CD4-positive, alpha-beta memory T cell (primary cell): ENCODE measurements at places on chromosomes 16 and 17. TPM values are rescaled to one million over a fixed set of nuclear protein-coding genes. Genes with fewer than 3 reads are reported as not detected.
A peak's percentile ranks its signal among the peaks of the same experiment; 100 is the strongest.

Gene SLC39A11
- 23.7 TPM for total RNA-seq

Gene ETV4
- not detected for total RNA-seq

Gene FNDC8
- total RNA-seq = not detected

Gene MNT
- total RNA-seq = 50.7 TPM

Gene JPT1
- total RNA-seq = 38.9 TPM

Gene KRTAP1-1
- not detected for total RNA-seq

Gene GAST
- not detected for total RNA-seq

DNA sequence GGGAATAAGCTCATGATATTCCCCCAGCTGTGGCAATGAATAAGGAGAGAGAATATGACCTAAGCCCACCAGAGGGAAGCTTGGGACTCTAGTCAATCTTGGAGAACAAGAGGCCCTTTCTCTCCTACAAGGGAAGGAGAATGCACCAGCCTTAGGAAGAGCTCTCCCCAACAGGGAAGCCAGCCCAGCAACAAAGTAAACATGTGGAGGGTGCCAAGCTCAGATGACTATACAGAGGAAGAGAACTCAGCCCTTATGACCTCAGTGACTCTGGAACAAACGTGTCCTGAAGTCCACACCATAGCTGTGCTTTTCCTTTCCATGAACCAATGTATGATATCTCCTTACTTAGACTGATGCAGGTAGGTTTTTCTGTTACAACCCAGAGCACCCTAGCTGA lies 219.7 kb downstream of the GSG1L start:
- no peak for DNase-seq
- H3K4me3 ChIP-seq = no peak overlapping the region
- no peaks in the 10 kb centered on the region for H3K27me3 ChIP-seq
- no peaks in the 10 kb centered on the region for H3K36me3 ChIP-seq
- no peak overlapping the region for H3K27ac ChIP-seq
- H3K4me1 ChIP-seq = no peaks in the 10 kb centered on the region

GRCh38 chr17:31449111-31449510 lies 57.6 kb downstream of the RAB11FIP4 start:
- H3K4me3 ChIP-seq = no peak overlapping the region
- H3K27ac ChIP-seq = no peak overlapping the region
- H3K4me1 ChIP-seq = no peaks in the 10 kb centered on the region
- H3K36me3 ChIP-seq = no peaks in the 10 kb centered on the region
- DNase-seq = no peak

DNA sequence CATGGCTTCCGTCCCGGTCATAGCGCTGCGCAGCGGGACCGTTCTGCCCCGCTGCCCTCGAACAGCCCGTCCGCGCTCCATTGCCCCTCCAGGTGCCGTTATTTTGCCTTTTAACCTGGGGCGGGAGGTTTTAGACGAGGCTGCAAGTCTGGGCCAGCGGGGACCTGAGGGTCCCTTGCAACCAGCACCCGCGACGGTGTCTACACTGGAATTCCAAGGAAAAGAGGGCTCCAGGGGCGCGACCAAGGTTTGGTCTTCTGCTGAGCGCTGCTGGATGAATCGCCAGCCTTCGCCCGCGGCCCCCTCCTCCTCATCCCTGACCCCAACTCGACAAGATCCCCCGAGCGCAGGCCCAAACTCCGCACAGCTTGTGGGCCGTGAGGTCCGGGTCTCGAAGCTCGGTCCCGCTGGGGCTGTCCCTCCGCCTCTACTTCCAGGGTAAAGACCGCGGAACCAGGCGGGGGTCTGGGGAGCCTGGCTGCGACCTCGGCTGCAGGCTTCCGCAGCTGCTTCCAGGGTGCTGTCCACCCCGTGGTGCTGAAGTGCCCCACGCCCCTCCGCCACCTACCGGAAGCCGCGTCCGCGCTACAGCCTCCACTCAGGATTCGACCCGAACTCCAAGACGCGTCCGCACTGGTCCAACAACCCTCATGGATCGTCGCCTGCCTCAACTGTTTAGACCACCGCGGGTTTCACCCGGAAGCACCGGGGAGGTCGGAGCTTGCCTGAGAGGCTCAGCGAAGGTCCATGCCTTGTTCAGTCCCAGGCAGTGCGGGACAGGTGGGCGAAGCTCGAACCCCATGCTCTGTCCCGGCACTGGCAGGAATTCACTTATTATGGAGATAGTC lies 10.1 kb upstream of the CA4 start:
- H3K4me1 ChIP-seq = peaks cover 26% of the 10 kb centered on the region
- no peaks in the 10 kb centered on the region for H3K36me3 ChIP-seq
- H3K27ac ChIP-seq = no peak overlapping the region
- peaks cover 32% of the 10 kb centered on the region for H3K27me3 ChIP-seq
- no peak overlapping the region for H3K4me3 ChIP-seq

- DNase-seq = no peak
- peak overlapping the region; percentile 32 for H3K4me3 ChIP-seq
- H3K4me1 ChIP-seq = peaks cover 36% of the 10 kb centered on the region
- no peaks in the 10 kb centered on the region for H3K36me3 ChIP-seq
- no peaks in the 10 kb centered on the region for H3K27me3 ChIP-seq
Observed at GRCh38 chr16:11354407-11354732, 9.1 kb downstream of the RMI2 start.

DNA sequence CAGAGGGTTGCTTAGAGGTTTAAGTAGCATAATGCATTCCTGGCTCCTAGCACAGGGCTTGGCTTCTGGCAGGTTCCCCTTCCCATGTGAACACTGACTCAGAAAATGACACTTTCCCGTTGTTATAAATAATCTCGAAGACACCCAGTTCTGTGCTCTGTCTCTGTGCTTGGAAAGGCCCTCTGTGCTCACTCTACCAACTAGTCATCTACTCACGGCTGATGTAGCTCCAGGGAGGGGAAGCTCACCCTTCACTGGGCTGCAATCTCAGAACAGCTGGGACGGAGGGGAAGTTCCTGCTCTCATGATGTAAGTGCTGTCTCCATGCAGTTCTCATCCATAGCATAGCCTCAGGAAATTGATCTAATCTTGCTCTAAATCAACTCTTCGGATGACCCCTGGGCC lies 230.5 kb upstream of the ASIC2 start:
- no peak overlapping the region for H3K4me3 ChIP-seq
- H3K27ac ChIP-seq = no peak overlapping the region
- H3K27me3 ChIP-seq = no peaks in the 10 kb centered on the region

DNA sequence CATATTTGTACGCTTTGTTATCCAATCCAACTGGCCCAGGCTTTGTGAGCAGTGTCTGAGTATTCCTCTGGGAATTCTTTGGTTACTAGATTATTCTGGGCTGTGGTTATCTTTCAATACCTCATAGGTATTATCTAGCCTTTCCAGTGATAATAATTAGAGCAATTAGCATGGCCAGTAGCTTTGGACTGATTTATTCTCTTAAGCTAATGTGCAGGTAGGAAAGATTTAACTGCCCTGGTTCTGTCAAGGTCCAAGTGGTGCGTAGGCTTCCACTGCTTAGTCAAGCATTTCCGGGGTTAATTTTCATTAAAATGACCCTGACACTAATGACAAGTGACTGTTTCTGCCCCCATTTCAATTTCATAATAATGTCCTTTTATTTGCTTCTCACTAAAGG lies 54.2 kb upstream of the PMFBP1 start:
- no peaks in the 10 kb centered on the region for H3K27me3 ChIP-seq
- DNase-seq = no peak
- H3K4me3 ChIP-seq = no peak overlapping the region
- H3K27ac ChIP-seq = no peak overlapping the region

DNA sequence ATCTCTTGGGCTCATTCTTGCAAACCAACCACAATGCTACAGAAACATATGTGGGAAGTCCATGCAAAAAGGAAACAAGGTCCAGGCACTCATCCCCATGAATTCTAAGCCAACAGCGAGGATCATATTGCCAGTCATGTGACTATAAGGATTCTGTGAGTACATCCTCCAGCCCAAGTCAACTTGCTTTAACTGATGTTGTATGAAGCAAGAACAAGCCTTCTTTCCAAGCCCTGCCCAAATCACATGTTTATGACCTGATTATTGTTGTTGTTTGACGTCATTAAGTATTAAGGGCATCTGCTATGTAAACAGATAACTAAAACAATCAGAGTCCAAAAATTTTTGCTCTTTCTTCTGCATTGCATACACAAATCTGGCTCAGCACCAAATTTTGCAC lies 78.2 kb upstream of the MON1B start:
- no peak for DNase-seq
- H3K36me3 ChIP-seq = no peaks in the 10 kb centered on the region
- H3K27ac ChIP-seq = no peak overlapping the region
- H3K4me3 ChIP-seq = no peak overlapping the region

GRCh38 chr17:5472511-5472910 lies 3.7 kb upstream of the DHX33 start:
- no peak for DNase-seq
- no peak overlapping the region for H3K27ac ChIP-seq
- H3K4me1 ChIP-seq = peaks cover 5% of the 10 kb centered on the region
- no peaks in the 10 kb centered on the region for H3K27me3 ChIP-seq

- no peak overlapping the region for H3K4me3 ChIP-seq
- no peak for DNase-seq
- H3K4me1 ChIP-seq = peaks cover 16% of the 10 kb centered on the region
- no peaks in the 10 kb centered on the region for H3K36me3 ChIP-seq
Observed at GRCh38 chr17:39000021-39000601, 32.9 kb upstream of the FBXO47 start.

GRCh38 chr16:65494080-65494479 lies 372.2 kb upstream of the CDH11 start:
- H3K27ac ChIP-seq = no peak overlapping the region
- H3K4me1 ChIP-seq = no peaks in the 10 kb centered on the region
- no peaks in the 10 kb centered on the region for H3K27me3 ChIP-seq
- H3K36me3 ChIP-seq = no peaks in the 10 kb centered on the region
- no peak overlapping the region for H3K4me3 ChIP-seq
- no peak for DNase-seq

DNA sequence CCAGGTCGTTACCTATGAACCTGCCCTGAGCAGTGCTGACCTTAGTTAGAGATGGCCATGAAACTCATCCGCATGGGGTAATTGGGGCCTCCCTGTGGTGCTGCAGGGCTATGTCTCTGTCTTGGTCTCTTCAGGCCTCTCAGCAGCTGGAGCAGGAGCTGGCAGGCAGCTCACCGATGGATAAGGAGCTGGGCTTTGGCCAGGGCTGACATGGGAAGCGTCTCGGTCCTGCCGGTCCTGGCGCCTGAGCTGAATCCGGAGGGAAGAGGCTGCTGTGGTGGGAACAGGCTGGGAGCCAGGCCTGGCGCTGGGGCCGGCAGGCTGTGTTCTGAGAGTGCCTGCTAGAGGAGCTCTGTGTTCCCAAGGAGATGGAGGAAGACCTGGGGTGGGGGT lies 10.1 kb downstream of the IL32 start:
- peak overlapping the region; percentile 29 for H3K4me3 ChIP-seq
- peaks cover 98% of the 10 kb centered on the region for H3K4me1 ChIP-seq
- H3K27ac ChIP-seq = peak overlapping the region; percentile 77
- no peak for DNase-seq
- H3K27me3 ChIP-seq = no peaks in the 10 kb centered on the region

DNA sequence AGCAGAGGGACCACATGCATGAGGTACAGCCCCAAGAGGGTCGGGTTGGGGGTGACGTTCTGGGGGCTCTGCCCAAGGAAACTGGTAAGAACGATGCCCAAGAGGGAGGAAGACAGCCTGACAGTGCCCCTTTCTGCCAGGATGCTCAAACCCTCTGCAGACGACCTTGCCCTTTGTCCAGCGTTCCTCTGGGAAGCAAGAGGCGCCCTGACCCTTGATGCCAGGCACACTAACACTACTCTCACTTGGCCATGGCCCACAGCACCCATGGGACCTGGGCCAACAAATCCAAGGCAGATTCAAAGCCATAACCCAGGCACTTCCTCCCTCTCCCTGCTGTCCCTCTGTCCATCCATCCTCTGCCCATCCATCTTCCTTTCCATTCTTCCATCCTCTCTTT lies 20.4 kb downstream of the TK2 start:
- H3K27me3 ChIP-seq = no peaks in the 10 kb centered on the region
- peaks cover 18% of the 10 kb centered on the region for H3K4me1 ChIP-seq
- DNase-seq = no peak
- no peak overlapping the region for H3K27ac ChIP-seq
- no peak overlapping the region for H3K4me3 ChIP-seq

- no peaks in the 10 kb centered on the region for H3K27me3 ChIP-seq
- H3K27ac ChIP-seq = peak overlapping the region; percentile 54
- H3K36me3 ChIP-seq = no peaks in the 10 kb centered on the region
- H3K4me3 ChIP-seq = peak overlapping the region; percentile 71
- DNase-seq = no peak
Observed at GRCh38 chr17:40068129-40068581, 5.4 kb downstream of the THRA start.

DNA sequence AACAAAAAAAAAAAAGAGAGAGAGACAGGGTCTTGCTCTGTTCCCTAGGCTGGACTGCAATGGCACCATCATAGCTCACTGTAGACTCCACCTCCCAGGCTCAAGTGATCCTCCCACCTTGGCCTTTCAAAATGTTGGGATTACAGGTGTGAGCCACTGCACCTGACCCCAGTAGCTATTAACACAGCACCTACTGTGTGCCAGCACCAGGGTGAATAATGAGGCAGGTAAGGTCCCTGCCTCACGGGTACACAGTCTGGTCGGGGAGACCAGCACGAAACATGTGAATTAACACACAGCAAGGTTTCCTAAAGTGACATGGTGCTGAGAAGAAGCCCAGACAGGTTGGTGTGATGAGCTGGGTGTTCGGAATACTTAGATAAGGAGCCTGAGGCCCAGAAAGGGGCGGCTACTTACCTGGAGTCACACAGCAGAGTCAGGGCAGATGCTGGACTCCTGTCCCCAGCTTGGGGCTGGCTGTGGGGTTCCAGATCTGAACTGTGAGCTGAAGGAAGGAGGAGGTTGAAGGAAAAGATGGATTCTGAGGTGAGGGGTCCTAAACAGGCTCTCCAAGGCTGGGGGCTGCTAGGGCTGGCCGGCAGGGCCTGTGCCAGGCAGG lies 10.5 kb upstream of the FBXL19 start:
- no peaks in the 10 kb centered on the region for H3K27me3 ChIP-seq
- H3K36me3 ChIP-seq = no peaks in the 10 kb centered on the region
- H3K4me1 ChIP-seq = peaks cover 4% of the 10 kb centered on the region
- H3K4me3 ChIP-seq = no peak overlapping the region
- H3K27ac ChIP-seq = no peak overlapping the region

DNA sequence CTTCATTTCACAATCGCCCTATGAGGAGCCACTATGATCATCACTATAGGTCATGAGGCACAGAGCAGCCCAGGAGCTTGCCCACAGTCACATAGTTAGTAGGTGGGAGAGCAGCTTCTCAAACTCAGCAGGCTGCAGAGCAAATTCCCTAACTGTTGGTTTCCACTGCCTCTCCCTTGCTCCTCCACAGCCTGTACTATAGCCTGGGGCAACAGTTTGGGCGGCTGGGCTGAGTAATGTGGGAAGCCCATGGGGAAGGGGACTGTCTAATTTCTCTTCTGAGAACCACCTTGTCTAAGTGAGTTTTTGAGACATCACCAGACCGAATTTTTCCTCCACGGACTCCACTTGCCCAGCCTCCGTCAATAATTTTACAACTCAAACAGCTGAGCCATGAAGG lies 73.4 kb upstream of the GPR139 start:
- no peaks in the 10 kb centered on the region for H3K36me3 ChIP-seq
- no peak for DNase-seq
- no peaks in the 10 kb centered on the region for H3K27me3 ChIP-seq
- no peak overlapping the region for H3K27ac ChIP-seq
- no peak overlapping the region for H3K4me3 ChIP-seq
- no peaks in the 10 kb centered on the region for H3K4me1 ChIP-seq

GRCh38 chr16:49048557-49048956 lies 233.1 kb downstream of the CBLN1 start:
- no peak for DNase-seq
- no peaks in the 10 kb centered on the region for H3K27me3 ChIP-seq
- no peaks in the 10 kb centered on the region for H3K4me1 ChIP-seq
- H3K27ac ChIP-seq = no peak overlapping the region
- no peaks in the 10 kb centered on the region for H3K36me3 ChIP-seq

- no peaks in the 10 kb centered on the region for H3K4me1 ChIP-seq
- no peaks in the 10 kb centered on the region for H3K27me3 ChIP-seq
- H3K36me3 ChIP-seq = no peaks in the 10 kb centered on the region
- H3K4me3 ChIP-seq = no peak overlapping the region
Observed at GRCh38 chr17:40466298-40466971, 23.2 kb downstream of the IGFBP4 start.
